ENCODE measurements at places on chromosomes 12 and 14.

DNA sequence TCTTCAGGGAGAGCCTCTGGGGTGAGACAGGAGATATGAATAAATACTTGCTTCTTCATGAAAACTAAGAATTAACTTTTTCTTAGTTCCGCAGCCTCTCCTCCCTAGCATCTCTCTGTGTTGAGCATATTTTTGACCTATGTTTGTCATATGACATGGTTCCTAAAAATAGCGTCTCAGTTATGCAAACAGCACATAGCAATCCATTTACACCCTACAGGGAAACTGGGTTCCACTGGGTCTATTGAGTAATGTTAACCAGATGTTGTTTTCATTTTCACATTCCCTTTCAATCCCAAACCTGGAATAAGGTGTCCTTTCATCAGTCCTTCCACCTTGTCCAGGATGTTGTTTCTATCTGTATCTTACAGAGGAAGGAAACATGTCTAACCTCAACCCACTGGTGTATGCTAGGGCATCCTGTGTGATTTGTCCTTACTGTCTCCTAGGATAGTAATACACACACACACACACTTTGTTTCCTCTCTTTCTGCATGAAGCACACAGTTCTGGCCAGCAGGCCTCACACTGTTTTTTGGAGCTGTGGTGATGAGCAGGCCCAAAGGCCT is 1543.5 kb downstream of the AACS start:
- no peak for DNase-seq

- DNase-seq = no peak
These were observed 60.4 kb downstream of the SMUG1 start for GRCh38 chr12:54128416-54128815.

GRCh38 chr14:57008534-57008933 is 198.3 kb upstream of the OTX2 start:
- no peak for DNase-seq

DNA sequence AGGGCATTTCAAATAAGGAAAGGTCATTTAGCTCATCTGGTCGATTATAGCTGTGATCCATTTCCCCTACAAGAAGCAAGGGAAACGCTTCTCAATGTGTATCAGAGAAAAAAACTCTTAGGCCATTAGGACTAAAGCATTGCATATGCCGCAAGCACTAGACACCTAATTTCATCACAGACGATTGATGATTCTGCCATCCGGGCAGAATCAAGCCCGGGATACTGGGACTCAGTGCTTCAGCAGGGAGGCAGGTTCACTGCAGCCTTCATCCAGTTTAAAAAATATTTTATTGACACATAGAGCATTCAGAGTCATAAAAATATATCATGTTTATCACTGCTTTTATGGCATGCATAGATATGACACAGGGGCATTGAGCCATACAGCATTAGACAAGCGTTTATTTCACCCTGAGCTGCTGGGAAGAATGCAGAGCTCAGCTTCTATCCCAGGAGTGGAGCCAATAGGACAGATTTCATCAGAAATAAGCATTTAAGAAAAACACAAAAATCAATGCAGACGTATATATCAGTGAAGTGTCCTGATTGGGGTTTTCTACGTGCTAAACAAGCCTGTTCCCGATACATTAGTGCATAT is 806.9 kb downstream of the GALC start:
- DNase-seq = no peak

DNA sequence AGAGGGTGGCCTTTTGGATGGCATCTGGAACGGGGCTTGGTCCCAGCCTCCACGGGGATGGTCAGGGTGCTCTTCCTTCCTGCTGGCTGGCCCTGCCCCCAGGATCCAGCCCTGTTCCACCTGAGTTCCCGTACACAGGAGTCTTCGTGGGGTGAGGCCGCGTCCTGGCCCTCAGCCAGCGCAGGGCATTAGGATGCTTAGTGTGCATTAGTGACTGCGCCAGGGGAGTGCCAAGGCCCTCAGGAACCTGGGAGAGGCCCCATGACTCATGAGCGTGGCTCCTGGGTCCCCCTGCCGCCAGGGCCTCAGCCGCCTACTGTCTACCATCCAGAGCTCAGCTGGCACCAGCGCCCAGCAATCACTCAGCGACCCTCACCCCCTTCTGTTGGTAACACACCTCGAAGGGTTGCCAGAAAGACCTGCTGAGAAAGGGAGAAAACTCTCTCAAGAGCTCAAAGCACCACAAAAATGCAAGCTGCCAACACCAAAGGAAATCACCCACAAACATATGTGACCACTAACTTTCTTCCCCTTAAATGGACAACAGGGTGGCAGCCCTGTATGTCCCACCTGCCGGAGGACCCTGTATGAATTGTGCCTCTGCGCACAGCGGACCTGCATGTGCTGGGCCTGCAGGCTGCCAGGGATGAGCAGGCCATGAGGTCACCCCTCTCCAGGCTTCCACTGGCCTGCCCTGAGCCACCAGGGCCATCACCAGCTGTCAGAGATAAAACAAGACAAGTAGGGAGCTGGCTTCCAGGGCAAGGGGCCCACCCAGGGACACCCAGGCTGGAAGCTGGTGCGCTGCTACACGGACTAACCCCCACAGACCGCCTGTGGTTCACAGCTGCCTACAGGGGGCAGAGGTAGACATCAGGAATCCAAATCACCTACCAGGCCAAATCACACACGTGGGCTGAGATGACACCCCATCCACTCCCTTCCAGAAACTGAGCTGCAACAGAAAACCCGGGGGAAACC is 28.7 kb downstream of the CCDC85C start:
- DNase-seq = no peak

GRCh38 chr12:85191-85666 is 18.7 kb downstream of the IQSEC3 start:
- DNase-seq = no peak

DNA sequence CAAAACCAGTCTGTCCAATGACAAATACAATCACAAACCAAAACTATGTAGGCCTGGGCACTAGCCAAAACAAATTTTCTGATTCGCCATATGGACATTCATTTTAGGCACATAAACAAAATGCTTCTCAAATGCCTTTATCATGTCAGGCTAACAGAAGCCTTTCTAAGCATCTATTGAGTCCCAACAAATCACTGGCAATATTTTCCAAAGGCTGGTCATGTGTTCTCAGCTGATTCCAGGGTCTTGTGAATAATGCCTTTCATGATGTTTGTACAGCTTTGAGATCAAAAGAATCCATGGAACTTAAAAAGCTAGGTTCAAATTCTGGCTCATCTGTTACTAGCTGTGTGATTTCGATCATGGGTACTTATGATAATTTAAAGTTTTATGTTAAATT is 16.1 kb downstream of the FSCB start:
- DNase-seq = no peak

DNA sequence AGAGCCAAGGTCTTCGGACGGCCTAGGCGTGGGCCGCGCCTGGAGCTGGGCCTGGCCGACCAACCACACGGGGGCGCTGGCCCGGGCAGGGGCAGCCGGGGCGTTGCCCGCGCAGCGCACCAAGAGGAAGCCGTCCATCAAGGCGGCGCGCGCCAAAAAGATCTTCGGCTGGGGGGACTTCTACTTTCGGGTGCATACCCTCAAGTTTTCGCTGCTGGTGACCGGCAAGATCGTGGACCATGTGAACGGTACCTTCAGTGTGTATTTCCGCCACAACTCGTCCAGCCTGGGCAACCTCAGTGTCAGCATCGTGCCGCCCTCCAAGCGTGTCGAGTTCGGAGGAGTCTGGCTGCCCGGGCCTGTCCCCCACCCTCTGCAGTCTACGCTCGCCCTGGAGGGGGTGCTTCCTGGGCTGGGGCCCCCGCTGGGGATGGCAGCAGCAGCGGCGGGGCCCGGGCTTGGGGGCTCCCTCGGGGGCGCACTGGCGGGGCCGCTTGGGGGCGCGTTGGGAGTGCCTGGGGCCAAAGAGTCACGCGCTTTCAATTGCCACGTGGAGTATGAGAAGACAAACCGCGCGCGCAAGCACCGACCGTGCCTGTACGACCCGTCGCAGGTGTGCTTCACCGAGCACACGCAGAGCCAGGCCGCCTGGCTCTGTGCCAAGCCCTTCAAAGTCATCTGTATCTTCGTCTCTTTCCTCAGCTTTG is 4.4 kb upstream of the SHMT2 start:
- no peak for DNase-seq

DNA sequence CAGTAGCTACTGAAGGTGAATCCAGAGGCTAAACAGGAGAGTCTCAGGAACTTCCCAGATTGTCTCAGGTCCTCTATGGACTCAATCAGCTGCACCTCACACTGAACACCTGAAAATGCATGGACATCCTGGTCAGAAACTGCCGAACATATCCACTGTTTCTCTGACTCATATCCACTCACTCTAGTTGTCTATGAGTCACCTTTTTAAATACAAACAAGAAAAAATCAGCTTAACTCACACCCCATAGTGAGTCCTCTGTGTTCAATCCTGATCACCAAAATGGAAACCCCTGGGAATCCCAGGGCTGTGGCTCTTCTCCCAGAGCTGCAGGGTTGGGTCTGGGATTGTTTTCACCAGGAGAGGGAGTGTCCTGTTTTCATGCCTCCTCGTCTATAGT is 556.7 kb downstream of the TMEM121 start:
- no peak for DNase-seq

DNA sequence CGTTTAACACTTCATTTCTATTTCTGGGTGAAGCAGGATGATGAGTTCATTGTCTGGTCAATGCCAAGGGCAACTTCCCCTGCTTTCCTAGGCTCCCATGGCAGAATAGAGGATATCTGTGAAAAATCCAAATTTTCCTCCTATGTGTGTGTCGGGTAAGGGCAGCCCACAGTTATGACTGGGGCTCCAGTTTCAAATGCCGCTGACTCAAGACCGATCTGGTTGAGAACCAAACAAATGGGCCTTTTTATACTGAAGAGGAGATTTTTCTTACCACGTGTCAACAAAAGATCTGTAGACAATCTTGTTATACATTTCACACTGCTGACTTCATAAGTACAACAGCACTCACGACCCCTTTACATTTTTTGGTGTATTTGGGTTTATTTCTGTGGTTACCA is 120.8 kb downstream of the CHST11 start:
- no peak for DNase-seq

GRCh38 chr12:52144512-52145227 is 47.1 kb downstream of the KRT80 start:
- DNase-seq = no peak

GRCh38 chr12:51686727-51687126 is 95.7 kb downstream of the SCN8A start:
- no peak for DNase-seq

DNA sequence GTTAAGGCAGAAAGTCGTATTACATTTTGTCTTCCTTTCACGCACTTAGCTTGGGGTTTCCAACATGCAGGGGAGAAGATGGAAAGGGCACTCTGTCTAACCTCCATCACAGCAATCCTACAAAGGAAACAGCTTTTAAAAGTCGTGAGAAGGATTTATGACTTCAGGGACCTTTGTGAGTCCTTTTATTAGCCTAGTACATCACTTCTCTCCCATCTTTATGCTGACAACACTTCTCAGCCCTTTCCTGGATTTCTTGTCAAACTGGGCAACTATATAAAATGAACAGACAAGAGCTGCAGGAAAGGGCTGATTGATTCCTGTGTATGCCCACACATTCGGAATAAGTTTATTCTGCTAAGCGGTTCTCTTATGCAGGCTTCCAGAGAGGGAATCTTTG is 159.0 kb downstream of the DERA start:
- no peak for DNase-seq

- DNase-seq = no peak
These were observed 272.5 kb upstream of the PRICKLE1 start for GRCh38 chr12:42862055-42862454.

DNA sequence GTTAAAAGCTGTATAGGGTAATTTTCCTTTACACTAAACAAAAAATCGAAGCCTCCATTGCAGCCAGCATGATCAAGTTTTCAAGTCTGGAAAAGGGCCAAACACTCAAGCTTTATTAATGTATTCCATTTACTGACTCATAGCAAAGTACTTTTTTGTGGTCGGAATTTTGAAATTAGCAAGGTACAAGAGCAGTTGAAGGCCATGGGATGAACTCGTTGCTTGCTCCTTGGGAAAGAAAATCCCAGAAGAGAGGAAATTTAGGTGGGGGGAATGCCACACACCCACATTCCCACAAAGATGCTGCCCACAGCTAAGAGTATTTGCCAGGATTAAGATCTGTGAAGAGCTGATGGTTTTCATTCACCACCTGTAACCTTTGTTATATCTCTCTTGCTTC is 333.7 kb downstream of the EGLN3 start:
- no peak for DNase-seq

GRCh38 chr12:121240062-121240420 is 30.1 kb downstream of the P2RX4 start:
- DNase-seq = no peak

DNA sequence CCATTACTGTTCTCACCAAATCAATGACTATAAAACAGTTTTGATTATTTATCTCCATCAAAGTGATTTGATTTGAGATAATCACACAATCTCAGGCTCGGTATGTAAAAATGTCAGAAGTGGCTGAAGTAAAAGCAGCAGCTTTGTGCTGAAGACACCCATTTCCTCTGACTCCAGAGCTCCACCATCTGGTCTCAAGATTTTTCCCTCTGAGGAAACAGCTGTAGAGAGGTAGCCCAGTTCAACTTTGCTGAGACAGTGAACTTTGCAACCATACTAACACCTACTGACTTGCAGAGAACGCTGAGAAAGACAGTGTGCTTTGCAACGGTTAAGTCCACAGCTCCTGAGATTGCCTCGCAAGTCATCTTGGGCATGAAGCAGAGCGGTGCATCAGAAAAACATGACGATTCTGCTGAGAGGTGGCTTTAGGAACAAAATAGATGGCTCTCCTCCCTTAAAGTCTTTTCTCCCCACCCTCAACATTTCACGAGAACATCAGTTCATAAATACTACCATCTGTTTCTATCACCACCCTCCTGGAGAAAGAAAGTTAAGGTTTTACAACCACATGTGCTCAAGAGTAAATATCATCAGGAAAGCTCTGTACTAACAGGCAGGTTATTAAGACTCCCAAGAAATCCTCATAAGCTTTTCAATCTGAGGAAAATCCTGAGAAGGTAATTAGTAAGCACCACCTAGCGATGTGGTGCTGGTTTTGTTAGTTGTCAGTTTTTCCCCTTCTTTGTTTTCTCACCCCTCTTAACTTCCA is 34.8 kb downstream of the HIGD1C start:
- no peak for DNase-seq

- DNase-seq = no peak
These were observed 20.2 kb downstream of the UBE3B start for GRCh38 chr12:109497675-109498074.

DNA sequence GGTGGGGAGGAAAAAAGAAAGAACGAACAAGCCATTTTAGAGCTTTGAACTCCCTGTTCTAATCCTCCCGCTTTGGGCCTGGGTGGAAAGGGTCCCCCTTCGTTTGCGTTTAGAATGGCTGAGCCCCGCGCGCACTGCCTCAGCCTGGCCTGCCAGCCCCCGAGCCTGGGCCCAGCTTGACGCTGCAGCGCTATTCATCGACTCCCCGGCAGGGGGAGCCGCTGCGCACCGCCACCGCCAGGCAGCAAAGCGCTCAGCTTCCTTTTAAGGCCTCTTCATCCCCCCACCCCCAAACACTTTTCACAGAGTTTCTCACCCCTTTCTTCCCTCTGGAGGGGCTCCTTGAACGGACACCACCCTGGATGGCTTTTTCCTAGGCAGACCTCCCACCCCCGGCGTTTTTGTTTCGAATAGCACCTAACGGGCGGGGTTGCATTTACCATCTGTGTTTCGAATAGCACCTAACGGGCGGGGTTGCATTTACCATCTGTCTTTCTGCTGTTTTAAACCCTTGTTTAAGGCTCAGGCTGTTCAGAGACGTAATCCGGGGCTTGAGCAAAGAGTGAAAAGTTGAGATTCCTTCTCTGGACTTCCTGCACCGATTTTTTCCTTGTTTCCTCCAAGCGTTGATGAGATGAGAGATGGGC is 56.4 kb upstream of the PIWIL1 start:
- no peak for DNase-seq

- no peak for DNase-seq
These were observed 682.4 kb downstream of the TMEM121 start for GRCh38 chr14:106208794-106209193.

GRCh38 chr12:111330800-111331752 is 37.8 kb downstream of the PHETA1 start:
- DNase-seq = peak; percentile 9
